ENCODE measurements at places on chromosomes 5 and 9. TPM values are rescaled to one million over a fixed set of nuclear protein-coding genes. Genes with fewer than 3 reads are reported as not detected.

Gene ECSCR
- polyA plus RNA-seq: not detected

Gene NTNG2
- 0.13 TPM for polyA plus RNA-seq

Gene LCN2
- polyA plus RNA-seq: not detected

Gene RICTOR
- polyA plus RNA-seq: 78.1 TPM

Gene GADD45G
- 0.23 TPM for polyA plus RNA-seq

Gene LCN15
- not detected for polyA plus RNA-seq

Gene C9
- polyA plus RNA-seq: 0.08 TPM

Gene RAB14
- polyA plus RNA-seq: 81.3 TPM

Gene DBH
- not detected for polyA plus RNA-seq

Gene SLC1A3
- polyA plus RNA-seq: 345 TPM

Gene TAF11L10
- polyA plus RNA-seq: not detected

Gene RLN2
- 1.8 TPM for polyA plus RNA-seq

Gene OTP
- not detected for polyA plus RNA-seq

Gene PITX1
- polyA plus RNA-seq: not detected

Gene ADRB2
- not detected for polyA plus RNA-seq

Gene ANKRD18B
- polyA plus RNA-seq: 7.4 TPM

Gene MOB3B
- 5.7 TPM for polyA plus RNA-seq

Gene PRSS3
- 26.2 TPM for polyA plus RNA-seq

Gene PTGER4
- polyA plus RNA-seq: not detected

Gene GMCL2
- not detected for polyA plus RNA-seq

Gene SLC6A7
- 0.65 TPM for polyA plus RNA-seq

Gene FCN2
- polyA plus RNA-seq: not detected

Gene FOXD4
- polyA plus RNA-seq: not detected

Gene CYSRT1
- polyA plus RNA-seq: 0.26 TPM

Gene MEIKIN
- polyA plus RNA-seq: 0.85 TPM

Gene RAD17
- polyA plus RNA-seq: 17.5 TPM

Gene CENPH
- polyA plus RNA-seq: 2.6 TPM

Gene RHOBTB3
- polyA plus RNA-seq: 27.7 TPM

Gene ESM1
- not detected for polyA plus RNA-seq

Gene GABRA6
- polyA plus RNA-seq: 21.4 TPM

Gene ADAMTS13
- polyA plus RNA-seq: 3.4 TPM

Gene PRUNE2
- polyA plus RNA-seq: 18.6 TPM

Gene SLC27A4
- polyA plus RNA-seq: 14.7 TPM

Gene TPPP
- 2.4 TPM for polyA plus RNA-seq
